ENCODE measurements at places on chromosomes 7 and 10. TPM values are rescaled to one million over a fixed set of nuclear protein-coding genes. Genes with fewer than 3 reads are reported as not detected.

Gene TNPO3
- total RNA-seq: 57.0 TPM

Gene CLEC5A
- total RNA-seq: 0.04 TPM

Gene APBB1IP
- total RNA-seq: not detected

Gene TRIM73
- 3.8 TPM for total RNA-seq

Gene MYO1G
- 0.43 TPM for total RNA-seq

Gene SLC13A4
- 4.2 TPM for total RNA-seq

Gene NANOS1
- total RNA-seq: 7.6 TPM
